ENCODE measurements at places on chromosomes 16 and 17.

DNA sequence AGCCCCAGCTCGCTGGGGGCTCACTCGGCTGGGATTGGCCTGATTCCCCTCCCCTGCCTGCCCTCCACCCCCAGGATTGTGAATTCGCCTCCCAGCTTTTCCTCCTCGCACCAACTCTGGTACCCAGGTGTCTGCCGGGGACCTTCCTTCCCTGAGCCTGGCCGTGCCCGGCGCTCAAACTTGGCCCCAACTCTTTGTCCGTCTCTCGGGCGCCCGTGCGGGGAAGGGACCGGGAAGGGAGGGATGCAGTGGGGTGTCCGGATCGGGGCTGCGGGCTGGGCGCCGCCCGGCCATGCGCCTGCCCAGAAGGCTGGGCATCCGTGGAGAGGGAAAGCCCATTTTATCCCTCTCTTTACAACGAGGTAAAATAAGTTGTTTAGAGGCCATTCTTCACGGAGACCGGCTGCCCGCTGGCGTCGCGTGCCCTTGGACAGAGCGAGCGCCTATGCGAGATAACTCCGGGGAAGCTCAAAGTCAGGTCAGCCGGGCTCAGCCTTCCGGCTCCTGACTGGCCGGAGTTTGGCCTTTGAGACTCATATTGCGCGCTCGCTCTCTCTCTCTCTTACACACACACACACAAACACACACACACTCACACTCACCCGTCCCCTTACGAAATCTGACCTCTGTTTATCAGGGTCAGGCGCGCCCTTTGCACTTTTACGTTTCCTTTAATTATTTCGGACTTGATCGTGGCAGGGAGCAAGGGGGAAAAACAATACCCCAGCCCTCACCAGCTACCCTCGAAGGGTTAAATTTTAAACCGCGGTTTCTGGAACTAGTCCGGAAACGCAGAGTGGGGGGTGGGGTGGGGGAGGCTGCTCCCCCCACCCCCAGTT lies 774 bp upstream of the MAF start:
- peak; percentile 47 for DNase-seq

- no peak for DNase-seq
Measured at GRCh38 chr16:79550373-79550772, 50.2 kb downstream of the MAF start.

- no peak for DNase-seq
Measured at GRCh38 chr16:76583466-76583865, 306.3 kb downstream of the CNTNAP4 start.

- no peak for DNase-seq
Measured at GRCh38 chr16:83762141-83762991, 45.4 kb upstream of the HSBP1 start.

DNA sequence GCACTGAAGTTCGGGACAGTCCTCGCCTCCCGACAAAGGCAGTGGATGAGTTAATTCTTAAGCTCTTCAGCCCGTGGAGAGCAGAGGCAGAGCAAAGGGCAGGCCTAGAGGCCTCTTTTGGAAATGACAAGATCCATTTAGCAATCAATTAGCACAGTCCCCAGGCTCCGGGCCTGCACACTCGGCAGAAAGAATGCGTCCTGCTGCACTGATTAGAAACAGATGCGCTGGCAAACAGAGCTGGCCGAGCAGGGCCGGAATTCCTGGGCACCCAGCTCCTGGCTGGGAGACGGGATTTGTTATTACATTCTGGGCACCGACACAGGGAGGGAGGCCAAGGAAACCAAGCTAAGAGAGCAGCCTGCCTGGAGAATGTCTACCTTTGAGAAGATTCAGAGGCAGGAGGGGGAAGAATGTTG lies 162.9 kb downstream of the COPRS start:
- no peak for DNase-seq

DNA sequence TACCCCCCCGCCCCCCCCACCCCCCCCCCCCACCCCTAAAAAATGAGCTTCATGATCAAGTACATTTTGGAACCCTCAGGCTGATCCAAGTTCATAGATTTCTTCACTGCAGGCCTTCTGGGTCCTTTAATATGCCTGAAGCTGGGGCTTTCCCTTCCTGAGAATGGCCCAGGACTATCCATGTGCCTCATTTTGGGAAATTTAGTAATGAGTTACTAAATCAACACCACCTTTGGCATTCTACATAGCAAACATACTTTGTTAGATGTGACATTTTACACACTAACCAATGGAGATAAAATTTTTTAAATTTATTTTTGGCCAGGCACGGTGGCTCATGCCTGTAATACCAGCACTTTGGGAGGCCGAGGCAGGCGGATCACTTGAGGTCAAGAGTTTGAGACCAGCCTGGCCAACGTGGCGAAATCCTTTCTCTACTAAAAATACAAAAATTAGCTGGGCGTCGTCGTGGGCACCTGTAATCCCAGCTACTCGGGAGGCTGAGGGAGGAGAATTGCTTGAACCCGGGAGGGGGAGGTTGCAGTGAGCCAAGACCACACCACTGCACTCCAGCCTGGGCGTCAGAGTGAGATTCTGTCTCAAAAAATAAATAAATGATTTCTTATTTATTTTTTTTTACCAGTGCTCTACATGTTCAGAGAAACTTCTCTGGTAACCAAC lies 14.0 kb downstream of the HERPUD1 start:
- no peak for DNase-seq
